ENCODE measurements at places on chromosomes 7 and 10. TPM values are rescaled to one million over a fixed set of nuclear protein-coding genes. Genes with fewer than 3 reads are reported as not detected.

FEZF1 gene
- total RNA-seq, result 0.28 TPM

PON1 gene
- total RNA-seq, result 1.5 TPM

CYP26C1 gene
- total RNA-seq, result 0.31 TPM

TRAPPC14 gene
- total RNA-seq, result 30.2 TPM

NACAD gene
- 3.5 TPM for total RNA-seq

RP9 gene
- total RNA-seq, result 25.4 TPM

FRG2B gene
- total RNA-seq, result 0.13 TPM

RRP12 gene
- 19.5 TPM for total RNA-seq

FAM25C gene
- total RNA-seq, result not detected

GDF2 gene
- not detected for total RNA-seq

PRSS37 gene
- not detected for total RNA-seq

ELAPOR2 gene
- 59.4 TPM for total RNA-seq

IL6 gene
- total RNA-seq, result not detected

Measured in endothelial cell (in vitro differentiated cells).